ENCODE measurements at places on chromosomes 1 and 21. TPM values are rescaled to one million over a fixed set of nuclear protein-coding genes. Genes with fewer than 3 reads are reported as not detected.

DNA sequence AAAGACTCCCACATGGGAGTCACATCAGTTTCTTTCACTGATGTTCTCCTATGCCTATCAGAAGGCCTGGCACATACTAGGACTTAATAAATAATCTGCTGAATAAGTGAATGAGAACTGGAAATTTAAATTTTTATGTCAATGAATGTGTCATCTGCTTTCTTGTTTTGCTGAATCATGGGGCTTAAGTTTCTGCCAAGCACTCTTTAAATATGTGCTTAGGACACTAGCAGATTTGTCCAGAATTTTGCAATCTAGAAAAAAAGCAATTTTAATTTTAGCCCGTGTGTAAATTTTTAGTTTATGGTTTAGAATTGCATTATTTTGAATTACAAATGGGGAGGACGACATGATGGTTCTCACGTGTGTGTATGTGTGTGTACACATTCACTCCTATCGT lies 803.1 kb downstream of the USP25 start:
- DNase-seq = no peak

NES gene
- 49.6 TPM for total RNA-seq

SPATA45 gene
- not detected for total RNA-seq

CYP4X1 gene
- 0.59 TPM for total RNA-seq

DNA sequence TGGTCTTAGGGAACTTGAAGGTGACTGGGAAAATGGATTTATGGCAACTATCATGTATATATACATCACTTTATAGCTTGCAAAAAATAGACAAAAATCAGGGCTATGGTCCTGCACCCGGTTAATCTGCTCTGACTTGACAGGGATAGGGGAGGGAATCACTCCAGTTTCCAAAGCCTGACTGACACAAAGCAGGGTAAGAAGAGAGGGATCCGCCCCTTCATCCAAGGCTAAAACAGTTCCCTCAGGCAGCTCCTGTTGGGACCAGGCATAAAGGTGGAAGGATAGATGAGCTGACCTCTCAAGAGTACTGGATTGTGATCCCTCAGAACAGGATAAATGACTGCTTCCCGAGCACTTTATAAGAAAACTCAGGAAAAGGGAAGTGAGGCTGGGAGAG lies 1.4 kb downstream of the PBXIP1 start:
- DNase-seq = no peak

- DNase-seq = no peak
These were observed 249.2 kb downstream of the DNM3 start for GRCh38 chr1:172090511-172090817.

GRCh38 chr21:21714426-21714825 lies 716.2 kb downstream of the NCAM2 start:
- DNase-seq = no peak
